Esophagus muscularis mucosa (tissue), 4 donors: ENCODE measurements at places on chromosomes 2 and 18. TPM values are rescaled to one million over a fixed set of nuclear protein-coding genes. Genes with fewer than 3 reads are reported as not detected.

DNA sequence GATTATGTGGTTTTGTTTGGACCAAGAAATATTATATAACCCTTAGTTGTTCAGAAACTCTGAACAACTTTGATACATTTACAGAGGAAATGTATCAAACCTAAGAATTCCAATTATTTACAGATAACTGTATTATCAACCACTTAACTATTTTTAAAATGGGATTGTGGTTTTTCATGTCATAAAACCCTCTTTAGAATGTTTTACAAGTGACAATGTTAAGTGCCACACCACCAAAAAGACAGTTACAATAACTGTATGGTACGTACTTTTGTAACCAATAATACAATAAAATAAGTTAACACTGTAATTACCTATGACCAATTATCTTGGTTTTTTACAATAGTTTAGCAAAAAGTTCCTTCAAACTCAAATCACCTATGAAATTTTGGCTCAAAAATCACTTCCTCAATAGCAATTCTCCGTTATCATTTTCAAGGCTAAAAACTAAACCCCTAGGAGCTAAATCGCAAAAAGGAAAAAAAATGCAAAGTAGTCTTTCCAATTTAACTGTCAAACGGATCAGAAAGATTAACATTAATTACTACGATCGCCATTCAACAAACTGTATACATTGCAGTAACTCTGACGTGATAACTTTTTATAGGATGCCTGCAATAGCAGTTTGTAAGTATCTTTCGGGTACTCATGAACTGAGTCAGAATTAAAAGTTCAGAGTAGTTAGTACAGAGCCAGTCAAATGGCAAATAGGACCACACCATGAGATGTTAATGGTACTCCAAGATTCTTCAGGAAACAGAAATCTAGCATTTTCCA, 1.5 kb downstream of the ROCK1 start:
- no peak for DNase-seq
- H3K27ac ChIP-seq: peak overlapping the region; percentile 98
- H3K36me3 ChIP-seq: no peaks in the 10 kb centered on the region
- H3K4me1 ChIP-seq: peaks cover 26% of the 10 kb centered on the region

GRCh38 chr18:63079114-63079513, 240.5 kb downstream of the BCL2 start:
- no peaks in the 10 kb centered on the region for H3K36me3 ChIP-seq
- DNase-seq: no peak
- no peaks in the 10 kb centered on the region for H3K27me3 ChIP-seq
- H3K27ac ChIP-seq: no peak overlapping the region
- peaks cover 5% of the 10 kb centered on the region for H3K4me1 ChIP-seq
- H3K4me3 ChIP-seq: no peak overlapping the region

GRCh38 chr18:69021211-69021805, 223.4 kb downstream of the CCDC102B start:
- no peak for DNase-seq
- no peak overlapping the region for H3K4me3 ChIP-seq
- H3K4me1 ChIP-seq: no peaks in the 10 kb centered on the region
- no peaks in the 10 kb centered on the region for H3K36me3 ChIP-seq
- no peak overlapping the region for H3K27ac ChIP-seq

DNA sequence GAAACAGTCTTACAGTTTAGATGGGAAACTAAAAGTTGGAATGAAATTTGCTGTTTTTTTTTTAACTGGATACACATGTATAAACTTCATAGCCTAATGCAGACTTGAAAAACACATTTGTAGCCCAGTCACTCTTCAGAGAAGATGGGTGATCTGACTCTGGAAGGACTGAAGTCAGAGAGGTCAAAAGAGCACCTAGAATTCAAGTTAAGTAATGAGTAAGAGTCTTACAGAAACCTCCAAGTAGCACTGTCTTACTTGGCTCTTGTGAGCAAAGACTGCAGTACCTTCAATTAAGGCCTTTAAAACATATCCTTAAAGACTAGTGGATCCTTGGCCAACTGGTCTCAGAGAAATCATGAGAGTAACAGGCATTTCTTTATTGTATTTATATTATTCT, 41.9 kb downstream of the TRAPPC8 start:
- no peak for DNase-seq
- H3K27ac ChIP-seq: peak overlapping the region; percentile 42
- peaks cover 14% of the 10 kb centered on the region for H3K4me1 ChIP-seq
- H3K27me3 ChIP-seq: no peaks in the 10 kb centered on the region
- peaks cover 53% of the 10 kb centered on the region for H3K36me3 ChIP-seq

DNA sequence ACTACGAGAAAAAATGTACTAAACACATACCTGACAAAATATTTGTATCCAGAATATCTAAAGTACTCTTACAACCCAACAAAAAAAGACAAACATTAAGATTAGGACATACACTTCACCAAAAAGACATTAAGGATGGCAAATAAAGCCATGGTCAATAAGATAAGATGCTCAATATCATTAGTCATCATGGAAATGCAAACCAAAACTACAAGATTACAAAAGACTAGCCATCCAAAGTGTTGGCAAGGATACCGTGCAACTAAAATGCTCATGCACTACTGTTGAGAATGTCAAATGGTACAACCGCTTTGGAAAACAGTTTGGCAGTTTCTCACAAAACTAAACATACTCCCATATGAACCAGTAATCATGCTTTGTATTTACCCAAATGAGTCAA, 29.7 kb downstream of the MAP3K2 start:
- DNase-seq: no peak
- no peak overlapping the region for H3K27ac ChIP-seq
- peaks cover 16% of the 10 kb centered on the region for H3K4me1 ChIP-seq
- no peaks in the 10 kb centered on the region for H3K27me3 ChIP-seq

GRCh38 chr2:22444281-22444680, 940.7 kb upstream of the KLHL29 start:
- H3K27ac ChIP-seq: no peak overlapping the region
- no peak for DNase-seq
- H3K4me1 ChIP-seq: no peaks in the 10 kb centered on the region
- no peaks in the 10 kb centered on the region for H3K36me3 ChIP-seq
- H3K27me3 ChIP-seq: no peaks in the 10 kb centered on the region

DNA sequence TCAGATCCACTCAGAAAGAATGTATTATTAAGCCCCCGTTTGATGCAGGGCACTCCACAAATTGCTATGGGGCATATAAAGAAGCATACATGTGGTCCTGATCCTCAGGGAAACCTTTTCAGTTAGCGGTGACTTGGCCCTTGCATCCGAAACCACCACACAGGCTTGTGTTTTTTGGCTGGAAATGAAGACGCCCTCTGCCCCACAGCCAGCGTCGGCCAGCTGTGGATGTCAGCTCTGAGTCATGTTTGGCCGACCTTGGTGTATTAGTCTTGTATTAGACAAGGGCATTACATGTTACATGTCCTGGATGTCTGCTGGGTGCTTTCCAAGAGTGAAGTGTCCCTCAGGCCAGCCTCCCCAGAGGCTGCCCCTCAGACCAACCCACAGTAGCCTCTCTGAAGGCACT, 107.6 kb upstream of the MAP3K20 start:
- no peak for DNase-seq
- no peak overlapping the region for H3K4me3 ChIP-seq
- H3K27ac ChIP-seq: no peak overlapping the region

GRCh38 chr2:30741576-30741975, 65.7 kb downstream of the CAPN13 start:
- H3K4me1 ChIP-seq: no peaks in the 10 kb centered on the region
- H3K4me3 ChIP-seq: no peak overlapping the region
- no peaks in the 10 kb centered on the region for H3K36me3 ChIP-seq
- no peak overlapping the region for H3K27ac ChIP-seq

GRCh38 chr18:46387441-46388131, 269.4 kb downstream of the LOXHD1 start:
- H3K27me3 ChIP-seq: no peaks in the 10 kb centered on the region
- no peak for DNase-seq
- H3K4me3 ChIP-seq: no peak overlapping the region
- H3K27ac ChIP-seq: peak overlapping the region; percentile 60
- H3K36me3 ChIP-seq: no peaks in the 10 kb centered on the region
- H3K4me1 ChIP-seq: peaks cover 21% of the 10 kb centered on the region

Gene ZNF396
- 1.4 TPM for total RNA-seq

Gene SP140
- total RNA-seq: 2.5 TPM

Gene ALPP
- total RNA-seq: 0.06 TPM

Gene FAP
- 15.4 TPM for total RNA-seq

Gene CEBPZOS
- 28.1 TPM for total RNA-seq
